ENCODE measurements at places on chromosomes 6 and 20. TPM values are rescaled to one million over a fixed set of nuclear protein-coding genes. Genes with fewer than 3 reads are reported as not detected.

Gene CLVS2
- total RNA-seq: not detected

Gene MAPK13
- 5.8 TPM for total RNA-seq

Gene DYNLT2
- 0.48 TPM for total RNA-seq

Gene AGER
- total RNA-seq: 6.1 TPM

Gene PDE10A
- 10.0 TPM for total RNA-seq

DNA sequence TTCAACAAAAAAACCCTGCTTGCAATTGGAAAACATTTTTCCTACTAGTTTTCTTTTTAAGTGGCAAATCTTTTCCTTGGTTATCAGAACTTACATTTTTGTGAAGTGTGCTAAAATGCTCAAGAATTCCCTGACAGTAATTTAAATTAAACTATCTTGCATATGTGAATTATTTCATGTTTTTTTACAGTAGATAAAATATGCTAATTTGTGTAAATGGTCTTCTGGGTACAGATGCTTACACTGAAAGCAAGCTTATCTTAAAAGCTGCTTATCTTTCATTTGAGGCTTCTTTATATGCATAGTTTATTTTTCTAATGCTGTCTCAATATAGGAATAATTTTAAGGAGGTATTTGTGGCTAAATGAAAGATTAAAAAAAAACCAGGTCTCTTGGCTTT, 403.0 kb upstream of the FLRT3 start:
- DNase-seq: no peak

DNA sequence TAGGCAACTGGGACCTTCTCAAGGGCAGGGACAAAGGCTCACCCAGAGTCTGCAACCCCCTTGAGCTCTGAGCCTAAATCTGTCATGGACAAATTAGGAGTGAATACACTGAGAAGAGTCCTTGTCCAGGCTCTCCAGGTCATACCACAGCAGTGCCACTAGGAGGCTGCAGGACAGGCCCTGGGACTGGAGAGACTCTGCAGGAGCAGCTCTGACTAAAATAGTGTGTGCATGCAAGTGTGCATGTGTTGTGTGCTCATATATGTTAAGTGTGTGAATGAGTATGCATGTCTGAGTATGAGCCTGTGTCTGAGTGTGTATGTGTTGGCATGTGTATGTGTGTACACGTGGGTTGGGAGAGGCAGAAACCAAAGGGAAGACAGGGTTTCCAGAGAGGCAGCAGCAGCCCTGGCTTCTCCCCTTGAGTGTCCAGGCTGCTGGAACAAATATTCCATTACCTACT, 27.1 kb downstream of the MRPL14 start:
- no peak for DNase-seq

DNA sequence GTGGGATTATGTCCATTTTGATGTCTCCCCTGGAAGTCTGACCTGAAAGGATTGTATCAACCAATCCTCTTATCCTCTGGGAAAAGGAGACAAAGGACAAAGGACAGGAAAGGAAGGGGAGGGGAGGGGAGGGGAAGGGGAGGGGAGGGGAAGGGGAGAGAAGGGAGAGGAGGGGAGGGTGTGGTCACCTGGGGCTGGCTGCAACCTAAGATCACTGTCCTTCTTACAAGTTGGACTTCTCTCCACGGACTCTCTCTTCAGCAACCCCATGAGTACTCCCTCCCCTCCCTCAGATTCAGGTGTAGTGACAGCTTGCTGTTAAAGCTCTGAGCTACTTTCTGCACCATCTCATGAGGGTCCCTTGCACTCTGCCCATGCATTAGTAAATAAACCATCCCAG, 58.9 kb upstream of the KLHL31 start:
- DNase-seq: no peak

GRCh38 chr20:11814267-11814666, 103.4 kb upstream of the BTBD3 start:
- no peak for DNase-seq

GRCh38 chr20:19654921-19655320, 103.1 kb upstream of the RIN2 start:
- no peak for DNase-seq

DNA sequence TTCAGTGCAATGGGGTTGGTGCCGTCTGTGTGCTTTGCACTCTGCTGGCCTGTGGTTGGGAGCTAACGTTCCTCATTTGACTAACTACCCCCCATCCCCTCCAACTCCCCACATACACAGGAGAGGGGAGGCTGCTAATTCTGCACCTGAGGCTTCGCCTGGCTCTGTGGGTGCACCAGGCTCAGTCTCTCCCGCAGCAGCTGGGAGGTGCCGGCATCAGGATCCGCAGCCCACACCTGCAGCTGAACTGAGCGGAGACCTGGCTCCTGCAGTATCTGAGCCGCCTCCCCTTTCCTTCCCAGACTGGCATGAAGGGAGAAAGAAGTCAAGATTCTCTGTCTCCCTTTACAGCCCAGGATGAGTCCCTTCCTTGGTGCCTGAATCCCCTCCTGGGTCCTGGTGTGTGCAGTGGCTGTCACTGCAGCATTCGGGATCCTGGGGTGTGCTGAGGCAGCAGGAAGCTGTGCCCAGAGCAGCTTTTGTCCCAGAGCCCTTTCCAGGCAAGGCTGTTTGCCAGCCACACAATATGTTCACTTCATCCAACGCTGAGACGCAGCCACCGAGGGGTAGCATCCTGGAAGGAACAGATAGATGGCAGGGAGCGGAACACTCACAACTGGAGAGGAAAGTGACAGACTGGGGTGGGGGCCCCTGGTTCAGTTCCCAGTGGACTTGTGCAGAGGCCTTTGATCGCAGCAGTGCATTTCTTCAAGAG, 70.2 kb downstream of the CDH4 start:
- DNase-seq: no peak

DNA sequence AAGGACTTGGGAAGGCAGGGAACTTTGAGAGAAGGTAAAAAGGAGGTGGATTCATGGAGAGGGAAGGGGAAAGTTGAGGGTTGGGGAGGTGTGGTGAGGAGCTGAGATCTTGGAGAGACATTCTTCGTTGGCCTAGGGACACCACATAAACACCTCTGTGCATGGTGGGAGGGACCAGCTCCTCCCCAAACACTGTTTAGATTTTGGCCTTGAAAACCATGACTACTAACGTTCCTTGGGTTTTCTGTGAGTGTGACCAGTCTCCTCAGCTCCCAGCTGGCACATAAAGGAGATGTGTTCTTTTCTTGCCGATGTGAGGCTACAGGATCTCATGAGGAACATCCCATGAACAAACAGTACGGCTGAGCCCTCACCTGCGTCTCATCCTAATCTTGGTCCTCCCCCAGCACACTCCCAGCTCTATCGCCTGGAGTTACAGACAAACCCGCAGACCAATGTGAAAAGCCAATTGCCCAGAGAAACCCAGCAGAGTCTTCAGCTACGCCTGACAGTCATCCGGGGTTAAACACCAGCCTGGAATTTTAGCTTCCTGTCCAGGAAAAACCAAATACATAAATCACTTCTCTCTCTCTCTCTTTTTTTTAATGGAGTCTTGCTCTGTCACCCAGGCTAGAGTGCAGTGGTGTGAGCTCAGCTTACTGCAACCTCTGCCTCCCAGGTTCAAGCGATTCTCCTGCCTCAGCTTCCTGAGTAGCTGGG, 22.0 kb upstream of the DDR1 start:
- DNase-seq: no peak

GRCh38 chr6:69813508-69813907, 16.7 kb upstream of the LMBRD1 start:
- DNase-seq: no peak

DNA sequence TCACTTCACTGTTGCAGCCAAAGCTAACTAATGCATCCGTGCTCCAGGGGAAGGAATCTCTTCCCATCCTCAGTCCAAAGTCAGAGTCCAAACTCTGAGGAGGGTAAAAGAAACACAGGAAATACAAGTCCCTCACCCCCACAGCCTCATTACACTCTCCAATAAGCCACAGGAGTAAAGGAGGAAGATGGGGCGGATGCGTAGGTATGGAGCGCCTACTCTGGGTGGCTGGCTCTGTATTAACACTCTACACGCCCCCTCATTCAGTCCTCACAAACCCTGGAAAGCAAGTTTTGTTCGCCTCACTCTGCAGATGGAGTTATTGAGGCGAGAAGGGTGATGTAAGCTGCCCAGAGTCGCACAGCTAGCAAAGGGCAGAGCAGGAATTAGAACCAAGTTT, 242.9 kb downstream of the NRN1 start:
- DNase-seq: no peak

GRCh38 chr20:49749625-49750024, 35.9 kb upstream of the B4GALT5 start:
- no peak for DNase-seq

DNA sequence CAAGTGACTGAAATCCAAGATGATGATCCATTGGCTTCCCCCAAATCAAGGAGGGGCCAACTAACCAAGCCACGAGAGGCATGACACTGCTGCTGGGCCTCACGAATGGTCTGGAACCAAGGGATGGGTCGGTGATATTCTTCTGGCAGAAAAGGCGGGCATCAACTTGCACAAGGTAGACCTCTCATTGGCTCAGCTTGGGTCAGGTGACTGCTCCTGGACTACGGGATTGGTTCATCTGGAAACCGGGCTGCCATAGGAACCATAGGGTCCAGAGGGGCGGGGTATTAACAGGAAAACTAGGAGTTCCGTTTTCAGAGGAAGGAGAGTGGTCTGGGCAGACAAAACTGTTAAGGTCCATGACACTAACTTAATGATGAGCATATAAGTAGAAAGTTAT, 100.9 kb downstream of the TFAP2C start:
- DNase-seq: no peak

DNA sequence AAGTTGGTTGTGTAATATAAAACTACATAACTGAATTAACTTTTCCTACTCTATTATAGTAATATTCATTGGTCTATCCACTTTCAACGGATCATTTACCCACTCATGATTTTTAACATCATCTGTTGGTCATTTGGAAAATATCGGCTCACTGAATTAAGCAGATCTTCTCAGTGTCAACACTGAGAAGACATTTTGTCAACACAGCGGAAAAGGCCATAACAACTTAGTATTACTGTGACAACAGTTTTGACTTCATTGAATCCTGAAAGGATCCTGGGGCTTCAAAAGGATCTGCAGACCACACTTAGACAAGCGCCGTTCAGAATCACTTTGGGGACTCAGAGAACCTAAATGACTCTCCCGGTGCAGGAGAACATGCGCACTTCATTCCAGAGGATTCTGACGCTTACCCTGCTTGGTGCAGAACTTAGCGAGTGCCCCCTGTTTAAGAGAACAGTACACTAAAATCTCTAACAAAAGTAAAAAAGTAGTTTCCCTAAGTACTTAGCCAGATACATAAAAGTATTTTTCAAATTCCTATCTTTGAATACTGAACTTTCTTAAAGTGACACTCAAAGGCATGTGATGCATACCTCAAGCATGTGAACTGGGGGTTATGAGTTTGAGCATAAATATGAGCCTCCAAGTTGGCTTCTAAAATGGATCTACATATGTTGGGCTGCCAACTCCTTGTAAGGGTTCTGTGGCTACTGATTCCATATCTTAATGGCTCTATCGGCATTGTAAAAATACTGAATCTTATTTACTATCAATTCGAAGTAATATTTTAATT, 4.0 kb downstream of the ZBTB2 start:
- no peak for DNase-seq

DNA sequence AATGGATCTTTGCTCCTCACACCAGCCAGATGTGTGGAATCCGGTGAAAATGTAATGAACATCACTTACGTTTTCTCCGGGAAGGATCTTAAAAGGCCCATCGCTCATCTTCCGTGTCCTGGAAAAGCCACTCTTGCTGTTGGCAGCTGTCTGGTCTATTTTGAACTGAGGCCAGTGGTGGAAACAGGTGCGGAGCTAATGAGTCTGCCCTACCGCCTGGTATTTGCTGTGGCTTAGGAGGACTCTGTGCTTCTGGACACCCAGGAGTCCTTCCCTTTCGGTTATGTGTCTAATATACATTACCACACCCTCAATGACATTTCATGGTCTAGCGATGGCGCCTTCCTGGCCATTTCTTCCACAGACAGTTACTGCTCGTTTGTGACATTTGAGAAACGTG, 264.2 kb upstream of the PREP start:
- DNase-seq: no peak

- DNase-seq: no peak
These were observed 9.4 kb downstream of the HSF2 start for GRCh38 chr6:122408702-122409458.

GRCh38 chr6:168095716-168096250, 16.8 kb upstream of the FRMD1 start:
- DNase-seq: no peak

- DNase-seq: no peak
These were observed 790.2 kb downstream of the DHX35 start for GRCh38 chr20:39752262-39752876.

- DNase-seq: no peak
These were observed 54.2 kb downstream of the SYNDIG1 start for GRCh38 chr20:24523661-24524060.

DNA sequence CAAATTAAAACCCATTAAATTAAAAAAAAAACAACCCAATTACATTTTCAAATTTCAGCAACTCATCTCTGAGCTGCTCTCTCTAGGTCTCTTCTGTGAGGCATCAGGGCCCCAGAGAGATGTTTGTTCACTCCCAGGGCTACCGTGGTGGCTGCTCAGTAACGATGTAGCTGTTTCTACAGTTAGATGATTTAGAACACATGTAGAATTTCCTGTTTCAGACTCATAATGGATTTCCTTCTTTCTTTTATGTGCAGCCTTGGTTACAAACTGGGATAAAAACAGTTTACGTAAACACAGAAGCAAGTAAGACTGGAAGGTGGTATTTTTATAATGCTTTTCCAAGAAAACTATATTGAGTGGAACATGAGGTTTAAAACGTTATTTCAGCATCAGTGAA, 116.1 kb upstream of the CCN2 start:
- DNase-seq: no peak

All from glomerular endothelial cell (primary cell).